ENCODE measurements at places on chromosomes 4 and X.

DNA sequence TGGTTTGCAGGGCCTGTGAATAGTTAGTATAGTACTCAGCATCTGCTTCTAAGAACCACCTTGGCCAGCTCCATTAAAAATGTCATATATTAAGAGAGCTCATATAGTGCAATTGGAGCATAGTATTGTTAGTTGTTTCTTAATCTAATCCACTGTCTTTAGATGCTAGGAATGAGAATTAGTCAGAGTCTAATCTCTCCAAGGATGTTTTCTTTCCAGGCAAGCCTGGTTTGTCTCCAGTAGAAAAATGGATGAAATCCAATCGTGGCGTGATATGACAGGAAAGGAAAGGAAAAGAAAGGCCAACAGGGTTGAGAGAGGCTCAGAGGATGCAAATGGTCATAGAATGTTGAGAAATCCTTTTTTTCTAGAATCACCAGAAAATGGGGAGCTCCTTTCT, 15.0 kb upstream of the TMEM164 start:
- DNase-seq, result no peak

DNA sequence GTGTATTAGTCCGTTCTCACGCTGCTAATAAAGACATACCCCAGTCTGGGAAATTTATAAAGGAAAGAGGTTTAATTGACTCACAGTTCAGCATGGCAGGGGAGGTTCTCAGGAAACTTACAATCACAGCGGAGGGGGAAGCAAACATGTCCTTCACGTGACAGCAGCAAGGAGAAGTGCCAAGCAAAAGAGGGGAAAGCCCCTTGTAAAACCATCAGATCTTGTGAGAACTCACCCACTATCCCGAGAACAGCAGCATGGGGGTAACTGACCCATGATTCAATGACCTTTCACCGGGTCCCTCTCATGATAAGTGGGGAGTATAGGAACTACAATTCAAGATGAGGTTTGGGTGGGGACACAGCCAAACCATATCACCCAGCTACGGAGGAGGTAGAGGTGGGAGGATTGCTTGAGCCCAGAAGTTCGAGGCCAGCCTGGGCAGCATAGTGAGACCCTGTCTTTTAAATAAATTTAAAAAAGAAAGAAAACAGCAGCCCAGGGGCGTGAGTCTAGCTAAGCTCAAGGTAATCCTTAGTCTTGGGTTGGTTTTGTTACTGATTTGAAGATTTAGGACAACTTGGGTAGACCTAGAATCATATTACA, 46.4 kb upstream of the TMEM131L start:
- DNase-seq, result no peak

GRCh38 chr4:170949084-170949483, 859.3 kb upstream of the AADAT start:
- no peak for DNase-seq

DNA sequence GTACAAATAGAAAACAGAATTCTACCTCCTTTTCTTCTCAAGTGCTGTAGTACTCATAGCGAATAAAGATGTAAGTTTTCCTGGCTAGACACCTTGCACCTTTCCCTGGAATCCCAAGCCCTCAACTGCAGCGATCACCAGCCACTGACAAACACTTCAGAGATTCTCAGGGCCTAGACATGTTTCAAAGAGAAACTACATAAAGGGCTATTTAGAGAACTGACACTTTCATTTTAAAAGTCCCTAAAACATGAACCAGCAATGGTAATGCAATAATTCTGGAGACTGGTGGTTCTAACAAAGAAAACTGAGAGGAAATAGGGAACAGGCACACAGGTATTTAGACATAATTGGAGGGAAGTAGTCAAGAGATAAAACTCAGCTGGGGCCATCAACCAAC, 35.7 kb downstream of the FANCB start:
- DNase-seq, result no peak

DNA sequence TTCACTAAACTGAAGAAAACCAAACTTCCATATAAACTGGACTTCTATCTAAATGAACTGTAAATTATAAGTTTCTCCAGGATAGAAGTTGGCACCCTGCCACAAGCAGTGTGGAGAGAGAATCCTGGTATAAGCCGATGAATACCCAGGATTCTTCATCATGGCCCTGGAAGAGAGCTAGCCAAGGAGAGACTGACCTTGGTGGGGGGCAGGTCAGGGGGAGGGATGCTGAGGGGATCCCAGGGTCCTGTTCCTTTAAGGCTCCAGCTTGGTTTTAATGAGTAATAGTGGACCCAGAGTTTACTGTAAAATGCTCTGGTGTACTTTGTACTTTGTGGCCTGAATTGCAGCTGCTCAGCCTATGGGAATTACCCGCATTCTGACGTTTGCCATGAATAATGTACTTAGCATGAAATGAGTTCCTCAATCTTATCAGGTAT, 16.9 kb downstream of the RASSF6 start:
- no peak for DNase-seq

GRCh38 chr4:54076673-54077072, 12.3 kb upstream of the CHIC2 start:
- DNase-seq, result no peak

- no peak for DNase-seq
Observed at GRCh38 chr4:125522992-125523391, 208.2 kb downstream of the FAT4 start.

DNA sequence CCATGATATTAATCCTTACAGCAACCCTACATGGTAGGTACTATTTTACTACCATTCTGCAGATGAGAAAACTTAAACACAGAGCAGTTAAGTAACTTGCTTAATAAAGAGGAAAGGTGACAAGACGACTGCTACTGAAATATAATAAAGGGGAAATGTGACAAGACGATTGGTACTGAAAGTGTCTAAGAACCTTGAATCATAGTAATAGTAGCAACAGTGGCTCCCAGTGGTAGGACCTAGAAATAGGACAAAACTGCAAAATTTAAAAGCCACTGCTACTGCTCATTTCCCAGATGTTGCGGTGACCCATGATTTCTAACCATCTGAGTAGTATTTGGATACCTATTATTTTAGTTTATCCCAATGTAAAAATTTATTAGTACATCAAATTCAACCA, 89.5 kb downstream of the TASL start:
- peak; percentile 1 for DNase-seq
